ENCODE measurements at places on chromosomes 3 and 15.

DNA sequence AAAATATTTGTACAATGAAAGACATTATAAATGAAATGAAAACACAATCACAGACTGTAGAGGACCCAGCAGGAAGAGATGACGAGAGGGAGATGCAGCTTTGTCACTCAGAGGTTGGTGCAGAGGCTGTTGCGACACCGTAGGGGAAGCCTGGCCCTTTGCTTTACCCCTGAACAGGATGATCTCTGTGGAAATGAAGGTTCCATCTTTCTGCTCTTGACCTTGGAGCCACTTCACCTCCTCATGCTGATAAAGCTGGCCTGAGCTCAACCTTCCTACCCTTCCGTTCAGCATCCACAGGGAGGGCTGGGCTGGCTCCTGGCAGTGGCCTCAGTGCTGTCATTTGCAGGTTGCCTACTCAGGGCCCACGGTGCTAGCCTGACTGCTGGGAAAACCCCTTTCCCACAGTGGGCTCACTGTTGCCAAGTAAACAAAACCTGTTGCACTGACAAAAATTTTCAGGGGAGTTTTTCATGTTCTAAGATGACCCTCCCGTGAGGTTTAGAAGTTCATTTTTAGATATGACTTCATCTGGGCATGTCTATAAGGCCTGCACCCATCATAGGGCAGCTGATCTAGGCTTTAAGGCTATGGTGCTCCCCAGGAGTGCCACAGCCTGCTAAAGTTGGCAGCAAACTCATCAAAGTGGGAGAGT lies 3.0 kb upstream of the CD80 start:
- no peak for DNase-seq

DNA sequence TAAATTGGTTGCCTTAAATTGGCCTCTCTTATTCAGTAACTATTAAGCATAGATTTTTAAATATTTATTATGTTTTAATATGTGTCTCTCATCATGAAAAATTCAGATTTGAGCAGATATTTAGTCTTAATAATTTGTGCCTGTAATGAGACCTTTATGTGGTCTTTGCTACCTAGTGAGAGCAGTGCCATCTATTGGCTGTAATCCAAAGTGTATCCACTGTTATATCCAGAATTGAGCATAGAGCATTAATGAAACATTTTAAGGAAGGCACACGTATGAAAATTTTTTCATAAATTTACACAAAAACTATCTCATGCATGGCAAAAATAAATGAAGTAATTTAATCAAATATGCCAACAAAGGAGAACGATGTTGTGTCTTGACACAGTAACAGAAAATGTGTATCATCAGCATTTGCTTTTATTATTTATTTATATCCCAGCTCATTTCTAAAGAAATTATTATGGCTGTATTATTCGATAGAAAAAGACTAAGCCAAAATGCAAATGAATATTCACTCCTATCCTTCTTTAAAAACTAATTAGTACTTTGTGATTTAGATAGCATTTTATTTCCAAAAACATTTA lies 203.5 kb downstream of the RSRC1 start:
- no peak for DNase-seq

- DNase-seq: no peak
Observed at GRCh38 chr3:10994306-10994705, 1.8 kb downstream of the SLC6A1 start.

- DNase-seq: no peak
Observed at GRCh38 chr3:141594357-141594756, 107.5 kb downstream of the RASA2 start.

DNA sequence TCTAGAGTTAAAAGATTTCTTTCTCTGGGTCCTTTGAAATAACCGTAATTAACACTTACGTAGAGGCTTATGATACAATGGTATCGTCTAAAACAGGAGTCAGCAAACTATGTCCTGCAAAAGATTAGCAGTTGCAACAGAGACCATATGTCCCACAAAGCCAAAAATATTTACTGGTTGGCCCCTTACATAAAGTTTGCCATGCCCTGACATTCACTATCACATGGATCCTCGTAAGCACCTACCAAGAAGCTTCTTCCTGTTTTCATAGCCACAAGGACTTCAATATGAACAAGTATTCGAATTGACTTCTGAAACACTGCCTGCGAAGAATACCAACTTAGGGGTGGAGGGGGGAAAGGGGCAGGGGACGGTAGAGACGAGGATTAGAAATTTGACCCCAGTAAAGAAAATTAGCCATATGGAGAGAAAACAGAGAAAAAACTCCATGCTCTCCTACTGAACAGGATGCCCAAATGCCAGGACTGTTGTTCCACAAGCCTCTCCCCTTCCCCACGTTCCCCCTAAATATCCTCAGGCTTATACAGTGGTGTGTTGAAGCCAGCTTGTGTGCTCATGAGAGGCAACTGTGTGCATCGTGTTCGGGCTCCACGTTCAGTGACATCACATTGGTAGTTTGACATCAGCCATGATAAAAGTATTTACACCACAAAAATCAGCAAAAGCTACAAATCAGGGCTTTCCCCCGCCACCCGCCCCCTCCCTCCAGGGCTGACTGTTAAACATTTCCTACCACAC lies 144.1 kb upstream of the HES1 start:
- DNase-seq: no peak

DNA sequence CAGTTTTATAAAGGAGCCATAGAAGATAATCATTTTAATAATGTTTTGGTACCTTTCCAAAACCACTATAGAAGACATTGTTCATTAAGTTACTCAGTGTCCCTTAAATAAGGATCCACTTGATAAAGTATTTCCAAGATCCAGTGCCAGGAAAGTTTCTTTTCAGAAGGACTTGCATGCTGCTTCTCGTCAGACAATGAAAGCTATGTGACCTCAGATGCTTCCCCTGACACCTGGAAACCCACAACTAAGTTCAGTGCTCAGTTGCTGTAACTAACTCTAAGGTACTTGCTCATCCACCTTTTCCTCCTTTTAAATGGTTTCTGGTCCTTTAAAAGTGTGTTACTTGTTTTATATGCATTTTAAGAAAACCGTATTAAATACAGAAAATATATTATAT lies 7.3 kb downstream of the SSR3 start:
- no peak for DNase-seq

- no peak for DNase-seq
Observed at GRCh38 chr15:87944691-87945090, 311.8 kb downstream of the NTRK3 start.

- no peak for DNase-seq
Observed at GRCh38 chr3:87206070-87206469, 21.0 kb upstream of the CHMP2B start.

DNA sequence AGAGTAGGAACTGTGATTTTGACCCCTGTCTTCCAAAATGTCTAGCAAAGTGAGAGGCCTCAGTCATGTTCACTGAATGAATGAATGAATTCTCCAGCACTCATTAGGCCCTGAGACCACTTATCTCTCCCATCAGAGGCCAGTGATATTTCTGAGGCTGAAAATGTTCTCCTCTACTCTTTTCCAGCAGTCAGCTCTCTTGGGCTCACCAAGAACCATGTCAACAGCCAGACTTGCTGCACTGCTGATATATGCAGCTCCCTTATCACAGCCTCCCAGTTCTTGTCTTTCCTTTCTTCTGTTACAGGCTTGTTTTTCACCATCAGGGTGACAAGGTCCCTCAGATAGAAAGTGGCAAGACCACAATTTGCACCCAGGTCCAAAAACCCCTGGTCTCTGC lies 28.7 kb upstream of the MFSD1 start:
- no peak for DNase-seq
